ENCODE measurements at places on chromosomes 3 and 15.

DNA sequence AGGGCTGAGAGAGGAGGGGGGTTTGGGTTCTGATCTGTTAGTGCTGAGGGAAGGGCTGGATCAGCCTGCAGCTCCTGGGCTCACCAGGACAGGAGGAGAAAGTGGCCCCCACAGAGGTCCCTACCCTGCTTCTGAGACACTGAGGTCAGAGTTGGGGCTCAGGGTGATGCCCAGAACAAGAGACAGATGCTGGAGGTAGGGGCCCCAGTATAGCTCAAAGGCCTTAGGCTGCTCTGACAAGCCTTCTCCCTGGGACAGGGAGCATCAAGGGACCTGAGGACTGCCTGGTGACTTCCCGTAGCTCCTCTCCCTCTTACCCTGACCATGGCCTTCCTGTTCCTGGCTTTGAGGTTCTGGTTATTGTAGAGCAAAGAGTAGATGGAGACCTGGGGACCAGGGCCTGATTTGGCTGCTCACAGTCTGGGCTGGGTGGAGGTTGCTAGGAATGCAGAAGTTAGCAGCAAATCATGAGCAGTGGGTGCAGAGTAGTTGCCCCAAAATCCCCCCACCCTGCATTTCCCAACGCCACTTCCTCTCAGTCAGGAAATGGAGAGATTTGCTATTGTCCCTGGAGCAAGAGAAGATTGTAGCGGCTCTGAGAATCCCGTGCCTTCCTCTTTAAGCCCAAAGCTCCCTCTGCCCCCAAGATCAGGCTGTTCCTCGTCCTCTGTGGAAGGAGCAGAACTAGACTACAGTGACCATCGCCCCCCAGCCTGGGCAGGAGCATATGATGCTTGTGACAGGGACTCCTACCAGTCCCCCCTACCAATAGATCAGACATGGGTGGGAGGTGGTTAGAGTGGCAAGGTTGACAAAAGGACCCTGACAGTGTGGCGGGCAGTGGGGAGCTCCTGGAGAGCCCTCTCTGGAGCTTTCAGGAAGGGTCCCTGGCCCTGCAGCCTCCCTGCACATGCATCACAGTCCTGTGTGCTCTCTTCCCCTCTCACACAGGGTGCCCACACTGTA, 47.4 kb upstream of the SEC22A start:
- DNase-seq = no peak

- no peak for DNase-seq
These were observed 253.3 kb downstream of the TJP1 start for GRCh38 chr15:29568840-29569532.

GRCh38 chr3:184651904-184652303, 60.0 kb downstream of the MAGEF1 start:
- no peak for DNase-seq

GRCh38 chr3:170563712-170564423, 22.0 kb downstream of the SLC7A14 start:
- no peak for DNase-seq

GRCh38 chr15:42744195-42744594, 7.3 kb upstream of the CDAN1 start:
- no peak for DNase-seq

DNA sequence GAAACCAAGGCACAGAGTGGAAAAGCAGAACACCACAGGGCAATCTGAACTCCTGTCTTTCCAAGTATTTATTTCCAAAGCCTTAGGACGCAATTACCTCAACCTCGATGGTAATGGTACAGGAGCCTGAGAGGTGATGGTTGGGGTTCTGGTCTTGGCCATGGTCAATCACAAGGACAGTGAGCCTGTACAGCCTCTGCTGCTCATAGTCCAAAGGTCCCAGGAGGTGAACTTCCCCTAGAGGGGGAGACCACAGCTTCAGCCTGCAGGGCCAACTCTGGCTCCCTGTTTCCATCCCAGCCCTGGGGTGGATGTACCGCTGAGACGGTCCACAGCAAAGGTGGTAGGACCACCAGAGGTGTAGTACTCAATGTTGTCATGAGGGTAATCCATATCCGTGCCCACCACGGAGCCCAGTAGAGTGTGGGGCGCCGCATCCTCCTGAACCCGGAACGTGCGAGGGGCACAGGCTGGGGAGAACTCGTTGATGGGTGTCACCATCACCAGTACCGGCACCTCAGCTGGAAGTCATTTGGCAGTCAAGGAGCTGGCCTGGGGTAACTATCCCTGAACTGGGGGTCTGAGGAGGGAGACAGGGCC, 6.1 kb downstream of the CDHR4 start:
- no peak for DNase-seq

DNA sequence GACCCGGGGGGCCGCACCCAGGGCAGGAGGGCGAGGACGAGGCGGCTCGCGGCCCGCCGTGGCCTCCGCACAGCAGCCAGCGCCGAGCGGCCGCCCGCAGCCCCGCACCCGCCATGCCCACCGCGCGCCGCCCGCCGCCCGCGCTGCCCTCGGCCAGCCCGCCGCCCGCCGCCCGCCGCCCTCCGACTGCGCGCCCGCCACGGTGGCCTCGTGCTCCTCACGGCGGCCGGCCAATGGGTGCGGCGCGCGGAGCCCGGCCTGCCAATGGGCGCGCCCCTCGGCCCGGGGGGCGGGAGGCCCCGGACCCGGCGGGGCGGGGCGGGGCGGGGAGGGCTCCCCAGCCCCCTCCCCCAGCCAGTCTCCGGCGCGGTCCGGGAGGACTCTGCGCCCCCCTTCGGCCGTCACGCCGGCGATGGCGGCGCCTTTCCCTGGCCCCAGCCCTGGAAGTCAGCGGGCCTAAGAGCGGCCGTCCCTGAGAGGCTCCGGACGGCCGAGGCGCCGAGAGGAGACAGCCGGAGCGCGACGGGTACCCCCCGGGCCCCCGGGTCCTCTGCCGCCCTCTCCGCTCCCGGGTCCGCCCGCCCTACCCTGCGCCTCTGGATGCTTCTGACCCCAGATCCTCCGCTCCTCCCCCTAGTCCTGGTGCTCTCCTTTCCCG, at the start of gene NT5DC2:
Gene NT5DC2 (minus strand): TSS at position 235 of the 658 bp plus-strand sequence. CDS start 120 bp downstream, at position 115.
- no peak for DNase-seq

All from thymus (tissue), 14 donors.